ENCODE measurements at places on chromosomes 5 and 9.

- DNase-seq = no peak
Measured at GRCh38 chr5:54868511-54869483, 116.6 kb downstream of the ESM1 start.

DNA sequence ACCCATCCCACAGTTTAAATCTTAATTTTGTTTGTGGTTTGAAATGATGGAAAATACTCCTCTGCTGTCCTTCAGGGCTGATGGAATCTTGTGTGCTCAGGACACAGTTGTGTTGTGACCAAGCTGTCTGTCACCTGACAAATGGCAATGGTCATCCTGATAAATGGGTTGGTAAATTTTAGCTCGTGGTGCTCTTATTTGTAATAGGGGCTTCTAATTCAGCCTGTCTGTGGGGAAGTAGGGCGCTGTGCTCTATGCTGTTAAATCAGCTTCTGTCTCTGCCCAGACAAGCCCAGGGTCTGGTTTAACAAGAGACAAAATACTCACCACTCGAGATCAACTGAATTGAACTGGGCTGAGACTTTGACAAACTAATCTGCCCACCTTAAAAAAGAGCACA, 4.5 kb downstream of the LRRTM2 start:
- DNase-seq = no peak

- DNase-seq = no peak
Measured at GRCh38 chr9:128001779-128002298, 21.1 kb upstream of the EEIG1 start.

DNA sequence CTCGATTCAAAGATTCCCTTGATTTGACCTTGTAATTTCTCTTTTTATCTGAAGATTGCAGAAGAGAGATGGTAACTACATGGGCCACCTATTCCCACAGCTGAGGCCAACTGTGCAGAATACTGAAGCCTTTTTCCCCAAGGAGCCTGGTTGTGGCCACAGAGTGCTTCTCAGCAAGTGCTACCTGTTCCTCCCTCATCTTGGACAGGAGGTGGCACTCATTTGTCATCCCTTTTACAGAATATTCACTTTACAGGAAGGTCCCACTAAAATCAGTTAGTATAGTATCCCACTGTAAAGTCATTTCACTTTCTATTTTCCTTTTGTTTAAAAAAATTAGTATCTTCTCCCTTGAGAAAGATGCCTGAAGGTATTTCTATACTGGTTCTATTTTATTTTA, 346.4 kb downstream of the ARL15 start:
- DNase-seq = no peak

GRCh38 chr9:83706676-83707517, 861 bp downstream of the UBQLN1 start:
- peak; percentile 38 for DNase-seq

DNA sequence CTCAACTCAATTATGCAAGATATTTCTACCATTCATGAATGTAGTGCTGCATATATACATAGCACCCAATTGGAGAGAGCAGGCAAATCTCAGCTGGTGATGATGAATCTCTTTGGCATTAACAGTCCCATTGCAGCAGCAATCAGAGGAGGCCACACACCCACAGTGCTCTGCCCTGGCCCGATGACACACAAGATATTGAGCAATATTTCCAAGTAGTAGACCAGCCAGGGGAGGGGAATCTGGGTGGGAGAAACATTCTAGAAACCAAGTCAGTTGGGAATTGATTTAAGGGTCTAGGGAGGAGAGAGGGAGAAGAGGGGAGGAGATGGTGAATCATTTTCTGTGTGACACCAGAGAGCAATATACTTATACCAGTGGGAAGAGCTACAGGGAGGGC, 14.9 kb upstream of the C5orf63 start:
- no peak for DNase-seq

DNA sequence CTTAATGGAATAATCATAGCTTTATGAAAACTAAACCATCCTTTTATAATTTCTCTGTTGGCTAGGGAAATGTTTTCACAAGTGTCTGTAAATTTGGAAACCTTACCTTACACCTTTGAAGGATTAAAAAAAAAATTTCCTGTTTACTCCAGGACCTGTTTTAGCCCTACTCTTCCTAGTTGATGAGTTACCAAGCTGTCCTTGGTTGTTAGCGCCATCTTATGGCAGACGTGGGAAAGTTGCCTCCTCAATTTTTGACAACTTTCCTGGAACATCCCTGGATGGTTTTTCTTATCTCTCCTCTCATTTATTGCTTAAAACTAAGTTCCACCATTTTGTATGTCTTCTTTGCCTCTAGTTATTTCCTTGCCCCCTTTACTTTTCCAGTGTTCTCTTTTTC, 25.7 kb downstream of the ZSWIM6 start:
- no peak for DNase-seq

DNA sequence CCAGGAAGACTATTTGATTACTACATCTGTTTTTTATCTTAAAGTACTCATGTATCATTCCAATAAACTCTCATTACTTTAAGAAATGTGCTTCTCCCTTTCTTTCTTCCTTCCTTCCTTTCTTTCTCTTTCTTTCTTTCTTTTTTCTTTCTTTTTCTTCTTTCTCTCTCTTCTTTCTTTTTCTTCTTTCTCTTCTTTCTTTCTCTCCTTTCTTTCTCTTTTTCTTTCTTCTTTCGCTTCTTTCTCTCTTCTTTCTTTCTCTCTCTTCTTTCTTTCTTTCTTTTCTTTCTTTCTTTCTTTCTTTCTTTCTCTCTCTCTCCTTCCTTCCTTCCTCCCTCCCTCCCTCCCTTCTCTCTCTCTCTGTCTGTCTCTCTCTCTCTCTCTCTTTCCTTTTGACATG, 298.6 kb upstream of the ANKH start:
- no peak for DNase-seq

- peak; percentile 12 for DNase-seq
Measured at GRCh38 chr5:15501091-15501791, 1.3 kb downstream of the FBXL7 start.

- DNase-seq = no peak
Measured at GRCh38 chr5:123120197-123120596, 31.2 kb downstream of the PRDM6 start.

DNA sequence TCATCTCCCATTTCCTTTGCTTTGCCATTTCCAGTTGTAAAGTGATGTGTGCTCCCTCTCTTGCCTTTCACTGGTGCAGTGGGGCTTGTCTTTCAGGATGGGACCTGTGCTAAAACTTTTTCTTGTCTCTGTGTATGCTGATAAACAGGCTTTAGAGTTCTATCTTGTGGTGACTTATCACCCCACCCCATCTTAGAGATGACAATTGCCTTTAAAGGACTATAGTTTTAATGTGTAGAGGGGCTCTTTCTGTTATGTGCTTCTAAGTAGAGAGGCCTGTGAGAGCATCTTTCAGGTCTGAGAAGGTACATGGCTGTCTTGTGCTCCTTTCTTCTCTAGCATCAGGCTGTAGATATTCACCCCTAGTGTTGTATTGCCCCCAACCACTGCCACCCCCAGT, 21.9 kb downstream of the MAN2A1 start:
- no peak for DNase-seq

GRCh38 chr5:105587963-105588662, 2025.5 kb upstream of the NUDT12 start:
- DNase-seq = no peak

DNA sequence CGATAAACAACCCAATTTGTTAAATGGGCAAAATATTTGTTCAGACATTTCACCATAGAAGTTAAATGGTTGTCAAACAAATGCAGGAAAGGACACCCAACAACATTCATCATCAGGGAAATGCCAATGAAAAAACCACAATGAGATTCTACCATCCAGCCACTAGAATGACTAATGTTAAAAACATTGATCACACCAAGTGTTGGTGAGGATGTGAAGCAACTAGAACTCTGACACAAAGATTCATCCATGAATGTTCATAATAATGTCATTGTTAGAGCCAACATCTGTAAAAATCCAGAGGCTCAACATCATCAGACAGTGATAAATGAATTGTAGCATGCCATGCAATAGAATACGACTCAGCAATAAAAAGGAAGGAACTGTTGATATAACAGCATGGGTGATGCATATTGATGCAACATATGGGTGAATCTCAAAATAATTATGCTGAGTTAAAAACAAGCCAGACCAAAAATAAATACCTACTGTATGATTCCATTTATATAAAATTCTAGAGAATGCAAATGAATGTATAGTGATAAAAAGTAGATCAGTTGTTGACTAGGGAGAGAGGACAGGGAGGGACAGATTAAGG, 55.9 kb upstream of the UNC5A start:
- no peak for DNase-seq

DNA sequence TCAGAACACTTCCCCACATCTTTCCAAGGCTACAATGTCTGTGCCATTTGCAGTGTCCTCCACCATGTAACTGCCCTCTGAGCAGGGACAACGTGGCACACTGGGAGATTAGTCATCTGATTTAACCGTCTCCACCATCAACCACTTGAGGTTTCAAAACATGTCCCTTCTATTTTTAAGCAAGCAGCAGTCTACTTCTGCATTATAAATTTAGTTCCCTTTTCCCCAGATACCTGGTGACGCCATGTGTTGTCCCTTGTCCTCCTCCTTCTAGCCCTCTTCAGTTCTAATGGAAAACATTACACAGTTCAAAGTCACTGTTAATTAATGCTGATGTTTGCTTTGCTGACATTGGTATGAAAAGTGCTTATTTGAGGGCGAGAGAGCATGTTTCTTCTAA, 52.8 kb downstream of the ATP10B start:
- DNase-seq = no peak

- DNase-seq = no peak
Measured at GRCh38 chr5:180291234-180291940, 496 bp downstream of the MAPK9 start.

- no peak for DNase-seq
Measured at GRCh38 chr9:76687861-76688391, 76.3 kb upstream of the PCA3 start.
